ENCODE measurements at places on chromosomes 1 and 21. TPM values are rescaled to one million over a fixed set of nuclear protein-coding genes. Genes with fewer than 3 reads are reported as not detected.

DNA sequence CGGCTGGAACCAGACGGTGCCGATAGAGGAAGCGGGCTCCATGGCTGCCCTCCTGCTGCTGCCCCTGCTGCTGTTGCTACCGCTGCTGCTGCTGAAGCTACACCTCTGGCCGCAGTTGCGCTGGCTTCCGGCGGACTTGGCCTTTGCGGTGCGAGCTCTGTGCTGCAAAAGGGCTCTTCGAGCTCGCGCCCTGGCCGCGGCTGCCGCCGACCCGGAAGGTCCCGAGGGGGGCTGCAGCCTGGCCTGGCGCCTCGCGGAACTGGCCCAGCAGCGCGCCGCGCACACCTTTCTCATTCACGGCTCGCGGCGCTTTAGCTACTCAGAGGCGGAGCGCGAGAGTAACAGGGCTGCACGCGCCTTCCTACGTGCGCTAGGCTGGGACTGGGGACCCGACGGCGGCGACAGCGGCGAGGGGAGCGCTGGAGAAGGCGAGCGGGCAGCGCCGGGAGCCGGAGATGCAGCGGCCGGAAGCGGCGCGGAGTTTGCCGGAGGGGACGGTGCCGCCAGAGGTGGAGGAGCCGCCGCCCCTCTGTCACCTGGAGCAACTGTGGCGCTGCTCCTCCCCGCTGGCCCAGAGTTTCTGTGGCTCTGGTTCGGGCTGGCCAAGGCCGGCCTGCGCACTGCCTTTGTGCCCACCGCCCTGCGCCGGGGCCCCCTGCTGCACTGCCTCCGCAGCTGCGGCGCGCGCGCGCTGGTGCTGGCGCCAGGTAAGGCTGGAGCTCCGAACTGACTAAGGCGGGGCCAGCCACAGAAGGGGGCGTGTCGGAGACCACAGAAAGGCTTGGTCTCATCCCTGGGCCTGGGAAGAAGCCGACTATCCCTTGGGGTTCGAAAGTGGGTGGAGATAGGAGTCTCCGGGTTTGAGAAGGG is 486 bp downstream of the SLC27A3 start:
- peak overlapping the region; percentile 96 for H3K27ac ChIP-seq
- DNase-seq = peak; percentile 42
- peaks cover 26% of the 10 kb centered on the region for H3K4me1 ChIP-seq
- H3K36me3 ChIP-seq = no peaks in the 10 kb centered on the region
- H3K4me3 ChIP-seq = peak overlapping the region; percentile 68

PAFAH2 gene
- total RNA-seq = 13.0 TPM

PTGFR gene
- total RNA-seq = not detected

TMPRSS2 gene
- total RNA-seq = 1.1 TPM

DNA sequence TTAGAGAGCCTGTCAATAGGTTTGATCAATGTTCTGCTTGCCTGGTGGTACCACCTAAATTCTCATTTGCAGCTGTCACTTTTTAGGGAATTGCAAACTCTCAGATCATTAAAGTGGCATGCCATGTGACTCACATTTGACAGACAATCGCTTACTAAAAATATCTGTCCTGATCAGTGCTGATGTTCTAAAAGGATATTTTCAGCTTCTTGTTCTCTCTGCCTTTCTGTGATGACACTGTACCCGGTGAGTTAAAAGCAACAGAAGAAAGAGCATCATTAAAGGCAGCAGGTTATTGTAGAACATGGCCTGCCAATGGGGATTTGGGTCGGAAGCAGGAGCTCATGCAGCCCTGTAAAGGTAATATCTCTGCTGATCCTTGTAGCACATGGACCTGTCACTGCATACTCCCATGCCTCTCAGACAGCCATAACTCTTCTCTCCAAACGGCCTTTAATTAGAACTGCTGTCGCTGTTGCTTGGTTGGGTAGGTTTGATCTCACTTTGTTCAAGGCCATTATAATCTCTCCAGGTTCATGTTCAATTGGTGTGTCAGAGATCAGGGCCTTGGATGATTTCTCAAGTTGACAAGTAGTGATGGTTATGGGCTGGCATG is 441.3 kb upstream of the DEPDC1 start:
- H3K27ac ChIP-seq = no peak overlapping the region
- no peak for DNase-seq
- no peaks in the 10 kb centered on the region for H3K4me1 ChIP-seq
- H3K27me3 ChIP-seq = no peaks in the 10 kb centered on the region
- H3K4me3 ChIP-seq = no peak overlapping the region

- peak overlapping the region; percentile 53 for H3K27ac ChIP-seq
- no peak for DNase-seq
- no peak overlapping the region for H3K4me3 ChIP-seq
- no peaks in the 10 kb centered on the region for H3K27me3 ChIP-seq
Measured at GRCh38 chr1:78102082-78102481, 56.3 kb downstream of the GIPC2 start.

WNT4 gene
- total RNA-seq = 1.5 TPM

DNA sequence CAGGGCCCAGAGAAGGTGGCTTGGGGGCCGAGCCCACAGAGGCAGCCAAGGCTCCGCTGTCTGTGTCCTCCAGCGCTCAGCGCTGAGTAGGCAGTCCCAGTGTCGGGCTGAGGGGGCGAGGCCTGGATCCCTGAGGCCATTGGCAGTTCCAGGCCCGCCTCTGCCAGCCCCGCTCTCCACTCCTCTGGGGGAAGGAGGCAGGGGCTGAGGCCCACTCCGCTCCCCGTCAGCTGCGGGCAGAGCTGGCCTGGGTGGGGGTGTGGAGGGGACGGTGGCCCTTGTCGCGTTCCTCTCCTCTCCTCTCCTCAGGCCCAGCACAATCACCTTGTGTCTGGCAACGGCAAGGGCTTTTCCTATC is 132.8 kb downstream of the CASZ1 start:
- no peak overlapping the region for H3K27ac ChIP-seq
- DNase-seq = no peak
- H3K27me3 ChIP-seq = no peaks in the 10 kb centered on the region
- no peaks in the 10 kb centered on the region for H3K36me3 ChIP-seq
- no peaks in the 10 kb centered on the region for H3K4me1 ChIP-seq

- DNase-seq = no peak
- no peaks in the 10 kb centered on the region for H3K36me3 ChIP-seq
- no peak overlapping the region for H3K27ac ChIP-seq
- H3K4me3 ChIP-seq = no peak overlapping the region
- H3K27me3 ChIP-seq = no peaks in the 10 kb centered on the region
- H3K4me1 ChIP-seq = peaks cover 16% of the 10 kb centered on the region
Measured at GRCh38 chr1:16239972-16240491, 3.0 kb upstream of the CPLANE2 start.

DNA sequence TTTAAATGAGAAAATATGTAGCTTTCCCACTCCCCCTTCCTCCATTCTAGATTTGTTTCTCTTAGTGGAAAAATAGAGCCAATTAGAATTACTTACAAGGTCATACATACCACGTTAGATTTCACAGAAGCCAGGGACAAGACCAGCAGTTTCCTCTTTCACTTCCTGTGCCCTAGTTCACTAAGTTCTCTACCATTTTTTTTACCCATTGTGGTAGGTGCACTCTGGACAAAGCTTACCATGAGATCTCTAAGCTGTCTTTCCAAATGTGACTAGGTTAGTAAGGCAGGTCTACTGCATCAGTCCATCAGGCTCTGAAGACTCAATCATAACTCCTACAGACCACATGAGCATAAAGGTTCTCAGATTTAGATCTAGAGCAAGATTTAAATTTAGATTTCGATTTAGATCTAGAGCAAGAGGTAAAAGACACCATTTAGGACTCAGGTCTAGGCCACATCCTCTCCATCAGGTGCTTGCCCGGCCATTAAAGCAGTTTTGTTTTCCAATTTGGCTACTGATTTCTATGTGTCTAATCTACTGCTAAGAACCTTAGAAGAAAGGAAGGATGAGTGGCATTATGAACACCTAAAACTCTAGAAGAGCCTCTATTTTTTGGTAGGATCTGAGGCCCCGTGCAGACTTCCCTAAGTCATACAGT is 235.3 kb downstream of the FAF1 start:
- no peak overlapping the region for H3K4me3 ChIP-seq
- no peaks in the 10 kb centered on the region for H3K36me3 ChIP-seq
- H3K27ac ChIP-seq = no peak overlapping the region

DNA sequence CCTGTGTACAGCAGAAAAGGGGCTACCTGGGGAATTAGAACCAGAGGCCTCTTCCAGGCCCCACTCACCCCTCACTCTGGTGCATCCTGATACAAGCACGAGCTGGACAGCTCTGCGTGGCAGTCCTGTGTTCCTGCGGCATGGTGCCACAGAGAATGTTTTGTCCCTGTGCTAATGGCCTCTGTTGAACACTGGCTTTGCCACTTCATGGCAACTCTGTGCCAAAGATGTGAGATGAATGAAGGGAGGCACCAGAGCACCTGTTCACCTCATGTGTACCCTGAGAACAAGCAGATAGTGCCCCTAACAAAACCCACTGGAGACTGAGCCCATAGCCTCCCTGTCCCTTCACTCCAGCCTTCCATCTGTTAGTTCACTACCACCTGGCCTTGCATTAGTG is 199.3 kb upstream of the COA6 start:
- no peak overlapping the region for H3K27ac ChIP-seq
- H3K27me3 ChIP-seq = no peaks in the 10 kb centered on the region
- H3K4me1 ChIP-seq = no peaks in the 10 kb centered on the region
- H3K4me3 ChIP-seq = no peak overlapping the region
- DNase-seq = no peak

HDAC1 gene
- 232 TPM for total RNA-seq

All from HCT116 (cell line).